ENCODE measurements at places on chromosomes 6 and 20. TPM values are rescaled to one million over a fixed set of nuclear protein-coding genes. Genes with fewer than 3 reads are reported as not detected.

Gene PLEKHG1
- 5.0 TPM for total RNA-seq

Gene MTRF1L
- total RNA-seq, result 33.3 TPM

Gene ADAM33
- total RNA-seq, result 29.2 TPM

Gene TAAR5
- total RNA-seq, result not detected

Gene CPXM1
- under 0.01 TPM for total RNA-seq

Gene PLA2G7
- total RNA-seq, result 0.13 TPM

Gene TRIM15
- not detected for total RNA-seq

Gene PPP1R14C
- 11.3 TPM for total RNA-seq

Gene TRIM10
- total RNA-seq, result 0.13 TPM

Gene MATN4
- total RNA-seq, result not detected

Gene WFDC10B
- total RNA-seq, result not detected

Gene UFL1
- 33.1 TPM for total RNA-seq

Gene VSTM2L
- 0.53 TPM for total RNA-seq

Gene MPC1
- 41.1 TPM for total RNA-seq

Gene TRDN
- not detected for total RNA-seq

Gene BLOC1S5
- total RNA-seq, result 22.9 TPM

Gene THBS2
- 1,212 TPM for total RNA-seq

Gene IPCEF1
- total RNA-seq, result 0.12 TPM

Gene CLPSL1
- not detected for total RNA-seq

Gene PROCR
- 125 TPM for total RNA-seq

Gene TMEM244
- not detected for total RNA-seq

Gene HSPA12B
- 0.31 TPM for total RNA-seq

Gene ID4
- 40.4 TPM for total RNA-seq

Gene DZANK1
- total RNA-seq, result 1.2 TPM

Gene CTCFL
- not detected for total RNA-seq

Gene SLC29A1
- total RNA-seq, result 19.0 TPM

Gene SPDEF
- total RNA-seq, result under 0.01 TPM

Gene PHACTR3
- not detected for total RNA-seq

Gene OR12D3
- not detected for total RNA-seq

Gene NFKBIL1
- 22.9 TPM for total RNA-seq

Gene TCP11
- total RNA-seq, result 0.13 TPM

Gene EPHA7
- total RNA-seq, result under 0.01 TPM

Gene B3GAT2
- not detected for total RNA-seq

Gene CALHM5
- 11.8 TPM for total RNA-seq

Gene GUCA1A
- total RNA-seq, result not detected

Gene GJA10
- not detected for total RNA-seq

Gene TPBG
- total RNA-seq, result 25.4 TPM

Gene IGF2R
- 191 TPM for total RNA-seq

Gene TMEM170B
- 1.9 TPM for total RNA-seq

Gene FAM162B
- 0.40 TPM for total RNA-seq

Gene ENPP5
- total RNA-seq, result 0.87 TPM

Gene SCUBE3
- 9.2 TPM for total RNA-seq

Gene ADGB
- total RNA-seq, result not detected

Gene CST11
- total RNA-seq, result not detected

Gene PI3
- not detected for total RNA-seq

Gene SLC52A3
- total RNA-seq, result not detected

Gene ZBTB46
- total RNA-seq, result 3.3 TPM

Gene BPIFB1
- total RNA-seq, result not detected

Gene ALDH8A1
- 0.92 TPM for total RNA-seq

Gene RIPOR3
- total RNA-seq, result 0.13 TPM

Gene CAP2
- total RNA-seq, result 8.1 TPM

Gene PRR18
- not detected for total RNA-seq
